ENCODE measurements at places on chromosomes 4 and X. TPM values are rescaled to one million over a fixed set of nuclear protein-coding genes. Genes with fewer than 3 reads are reported as not detected.
A peak's percentile ranks its signal among the peaks of the same experiment; 100 is the strongest.

DNA sequence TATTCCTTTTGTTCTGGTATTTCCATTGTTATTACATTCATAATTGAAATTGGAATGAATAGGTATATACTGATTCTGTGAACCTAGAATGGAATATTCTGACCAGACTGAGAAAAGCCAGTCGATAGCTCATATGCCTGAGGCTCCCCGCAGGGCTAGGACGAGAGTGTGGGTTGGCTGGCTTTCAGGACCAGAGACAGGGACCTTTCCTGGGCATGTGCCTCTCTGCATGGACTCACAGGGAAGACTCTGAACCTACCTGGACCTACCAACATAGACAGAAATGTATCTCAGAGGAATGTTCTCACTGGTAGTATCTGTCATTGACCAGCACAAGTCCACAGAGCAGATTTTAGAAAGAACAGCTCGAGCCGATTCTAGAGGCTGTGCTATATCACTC is 214.6 kb downstream of the FRMPD4 start:
- no peak overlapping the region for H3K4me3 ChIP-seq
- no peaks in the 10 kb centered on the region for H3K27me3 ChIP-seq
- no peaks in the 10 kb centered on the region for H3K4me1 ChIP-seq
- no peak overlapping the region for H3K27ac ChIP-seq
- DNase-seq: no peak
- H3K36me3 ChIP-seq: no peaks in the 10 kb centered on the region

DNA sequence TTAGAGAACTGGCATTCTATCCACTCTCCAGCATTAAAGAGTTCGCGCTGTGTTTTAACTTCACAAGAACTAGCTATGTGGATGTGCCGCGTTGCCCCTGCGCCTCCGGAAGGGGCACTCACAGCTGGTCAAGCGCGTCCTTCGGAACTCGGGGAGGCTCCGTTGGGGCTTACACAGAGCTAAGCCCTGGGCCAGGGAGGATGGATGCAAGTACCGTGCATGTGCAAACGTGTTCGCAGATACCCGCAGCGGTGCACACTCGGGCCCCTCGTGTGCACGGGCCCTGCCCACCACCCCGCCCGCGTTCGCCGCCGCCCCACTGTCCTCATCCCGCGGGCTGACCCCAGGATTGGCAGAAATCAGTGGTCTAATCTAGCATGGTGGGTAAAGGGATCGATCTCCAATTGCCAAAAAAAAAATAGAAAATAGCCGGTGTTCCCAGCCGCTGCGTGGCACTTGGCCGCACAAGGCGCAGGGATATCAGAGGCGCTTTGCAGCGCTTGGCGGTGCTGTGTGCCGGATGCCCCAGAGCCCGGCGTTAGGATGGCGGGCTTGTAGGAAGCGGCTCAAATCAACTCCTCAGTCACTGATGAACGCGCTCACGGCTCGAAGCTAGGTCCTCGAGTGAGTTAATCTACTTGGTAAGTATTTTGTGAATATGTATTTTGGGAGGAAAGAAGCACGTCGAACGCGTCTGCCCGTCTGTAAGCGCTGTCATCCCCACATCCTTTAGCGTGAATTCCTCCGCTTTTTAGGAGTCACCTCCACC is 989 bp upstream of the PCDH10 start:
- peak overlapping the region; percentile 11 for H3K4me3 ChIP-seq
- H3K4me1 ChIP-seq: peaks cover 13% of the 10 kb centered on the region
- DNase-seq: no peak
- peaks cover 4% of the 10 kb centered on the region for H3K36me3 ChIP-seq
- peaks cover 62% of the 10 kb centered on the region for H3K27me3 ChIP-seq
- peak overlapping the region; percentile 52 for H3K27ac ChIP-seq

GRCh38 chr4:36351082-36351666 is 69.8 kb downstream of the DTHD1 start:
- H3K4me3 ChIP-seq: no peak overlapping the region
- H3K36me3 ChIP-seq: no peaks in the 10 kb centered on the region
- H3K4me1 ChIP-seq: peaks cover 19% of the 10 kb centered on the region
- peak; percentile 68 for DNase-seq
- no peak overlapping the region for H3K27ac ChIP-seq
- H3K27me3 ChIP-seq: peaks cover 3% of the 10 kb centered on the region

DNA sequence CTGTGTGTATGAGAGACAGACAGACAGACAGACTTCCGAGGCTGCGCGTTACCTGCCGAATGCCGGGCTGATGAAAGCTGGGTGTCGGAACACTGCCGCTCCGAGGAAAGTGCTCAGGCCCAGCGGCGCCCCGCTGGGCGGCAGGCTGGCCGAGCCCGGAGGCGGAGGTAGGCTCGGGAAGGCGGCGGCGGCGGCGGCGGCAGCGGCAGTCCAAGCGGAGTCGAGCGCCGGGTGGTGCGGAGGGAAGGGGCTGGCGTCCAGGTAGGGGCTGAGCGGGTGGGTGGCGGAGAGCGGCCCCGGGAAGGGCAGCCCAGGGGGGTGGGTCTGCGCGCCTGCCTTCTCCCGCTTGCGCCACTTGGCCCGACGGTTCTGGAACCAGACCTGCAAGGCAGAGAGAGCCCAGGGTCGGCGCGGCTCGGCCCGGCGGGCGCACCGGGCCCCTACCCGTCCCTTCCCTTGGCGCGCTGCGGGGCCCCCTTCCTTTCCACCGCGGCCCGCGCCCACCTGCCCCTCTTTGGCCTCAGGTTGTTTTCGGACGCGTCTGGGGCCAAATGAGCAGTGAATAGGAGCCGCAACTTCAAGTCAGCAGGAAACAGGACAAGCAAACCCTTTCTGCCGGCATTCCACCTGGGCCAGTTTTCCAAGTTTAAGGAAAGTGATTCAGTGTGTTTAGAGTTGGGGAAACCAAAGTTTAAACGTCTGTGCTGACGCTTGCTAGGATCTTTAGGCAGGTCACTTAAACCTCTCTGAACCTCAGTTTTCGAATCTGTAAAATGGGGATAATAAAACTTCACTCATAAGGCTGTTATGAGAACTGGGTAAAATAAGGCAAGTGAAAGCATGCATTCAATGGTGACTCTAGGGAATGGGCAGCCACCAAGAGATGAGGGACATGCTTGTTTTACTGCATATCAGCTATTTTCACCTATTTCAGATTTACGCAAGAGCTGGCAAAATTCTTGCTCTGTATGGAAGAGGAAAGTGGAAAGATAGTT is 8.4 kb downstream of the ARX start:
- peaks cover 12% of the 10 kb centered on the region for H3K4me1 ChIP-seq
- peak overlapping the region; percentile 45 for H3K4me3 ChIP-seq
- no peak for DNase-seq

- H3K4me1 ChIP-seq: no peaks in the 10 kb centered on the region
- no peaks in the 10 kb centered on the region for H3K36me3 ChIP-seq
- H3K4me3 ChIP-seq: no peak overlapping the region
- no peak for DNase-seq
These were observed 208.8 kb downstream of the UGT8 start for GRCh38 chr4:114807357-114807756.

DNA sequence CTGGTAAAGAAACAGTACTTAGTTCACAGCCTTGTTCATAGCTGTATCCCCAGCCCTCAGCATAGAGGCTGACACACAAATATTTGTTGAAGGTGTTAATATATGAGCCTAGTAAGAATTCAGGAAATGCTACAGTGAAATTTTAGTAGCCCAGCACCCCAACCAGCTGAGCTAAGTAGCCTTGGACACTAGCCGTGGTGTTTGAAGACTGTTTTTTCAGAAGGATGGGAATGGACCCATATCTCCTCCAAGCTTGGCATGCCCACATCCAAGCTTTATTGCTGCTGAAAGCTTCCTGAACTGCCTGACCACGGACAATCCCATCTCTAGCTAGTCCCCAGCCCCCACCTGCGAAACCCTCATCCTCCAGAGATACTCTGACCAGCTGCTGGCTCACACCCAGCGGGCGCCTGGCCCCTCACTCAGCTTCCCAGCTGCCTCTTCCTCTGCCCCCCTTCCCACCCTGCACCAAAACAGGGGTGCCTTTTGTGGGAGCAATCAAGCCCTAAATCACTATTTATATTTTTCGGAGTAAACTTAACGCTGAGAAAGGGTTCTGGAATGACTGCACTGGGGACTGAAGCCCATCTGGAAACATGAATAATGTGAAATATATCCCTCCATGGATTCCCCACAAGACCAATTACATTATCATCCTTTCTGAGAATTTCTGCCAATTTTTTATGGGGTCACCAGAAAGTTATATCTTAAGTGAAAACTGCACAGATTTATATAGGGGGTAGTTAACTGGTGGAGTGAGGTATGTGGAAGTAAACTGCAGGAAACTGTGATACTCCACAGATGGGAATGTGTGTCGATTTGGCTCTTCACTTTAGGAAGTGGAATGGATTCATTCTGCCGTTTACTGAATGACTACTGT is 41.1 kb upstream of the CBR4 start:
- DNase-seq: no peak
- peaks cover 2% of the 10 kb centered on the region for H3K27me3 ChIP-seq
- no peaks in the 10 kb centered on the region for H3K36me3 ChIP-seq
- no peak overlapping the region for H3K4me3 ChIP-seq
- no peak overlapping the region for H3K27ac ChIP-seq
- H3K4me1 ChIP-seq: no peaks in the 10 kb centered on the region

GRCh38 chr4:114598191-114599121 is at the start of gene UGT8:
TSS of gene UGT8 (plus strand) at chr4:114598807. CDS start at chr4:114622881, 24,074 bp downstream.
- peaks cover 9% of the 10 kb centered on the region for H3K4me1 ChIP-seq
- no peaks in the 10 kb centered on the region for H3K36me3 ChIP-seq
- H3K4me3 ChIP-seq: peak within 1 kb of the TSS; percentile 67

- H3K27ac ChIP-seq: no peak overlapping the region
- no peak overlapping the region for H3K4me3 ChIP-seq
- H3K36me3 ChIP-seq: no peaks in the 10 kb centered on the region
- no peak for DNase-seq
- H3K4me1 ChIP-seq: no peaks in the 10 kb centered on the region
- peaks cover 7% of the 10 kb centered on the region for H3K27me3 ChIP-seq
These were observed 60.9 kb downstream of the C4orf46 start for GRCh38 chr4:158610790-158611189.

DNA sequence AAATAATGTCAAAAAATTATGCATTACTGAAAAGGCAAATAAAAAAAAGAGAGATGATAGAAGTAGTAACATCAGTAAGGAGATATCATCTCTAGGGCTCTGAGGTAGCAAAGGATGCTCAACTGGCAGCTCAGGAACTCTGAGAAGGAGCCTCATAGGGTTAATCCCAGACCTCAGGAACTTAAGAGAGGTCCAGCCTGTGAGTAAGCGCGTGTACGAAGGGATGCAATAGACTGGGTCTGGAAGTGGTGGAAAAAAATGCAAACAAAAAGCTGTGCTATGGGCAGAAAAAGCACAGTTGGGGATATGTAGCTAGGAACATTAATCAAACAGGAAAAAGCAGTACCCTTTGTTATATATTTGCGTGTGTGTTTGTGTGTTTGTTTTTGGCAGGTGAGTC is 282.0 kb downstream of the GALNTL6 start:
- no peak for DNase-seq
- no peaks in the 10 kb centered on the region for H3K36me3 ChIP-seq
- H3K27me3 ChIP-seq: no peaks in the 10 kb centered on the region
- H3K4me3 ChIP-seq: no peak overlapping the region

The SPARCL1 gene
- total RNA-seq: not detected

The FAM184B gene
- not detected for total RNA-seq

DNA sequence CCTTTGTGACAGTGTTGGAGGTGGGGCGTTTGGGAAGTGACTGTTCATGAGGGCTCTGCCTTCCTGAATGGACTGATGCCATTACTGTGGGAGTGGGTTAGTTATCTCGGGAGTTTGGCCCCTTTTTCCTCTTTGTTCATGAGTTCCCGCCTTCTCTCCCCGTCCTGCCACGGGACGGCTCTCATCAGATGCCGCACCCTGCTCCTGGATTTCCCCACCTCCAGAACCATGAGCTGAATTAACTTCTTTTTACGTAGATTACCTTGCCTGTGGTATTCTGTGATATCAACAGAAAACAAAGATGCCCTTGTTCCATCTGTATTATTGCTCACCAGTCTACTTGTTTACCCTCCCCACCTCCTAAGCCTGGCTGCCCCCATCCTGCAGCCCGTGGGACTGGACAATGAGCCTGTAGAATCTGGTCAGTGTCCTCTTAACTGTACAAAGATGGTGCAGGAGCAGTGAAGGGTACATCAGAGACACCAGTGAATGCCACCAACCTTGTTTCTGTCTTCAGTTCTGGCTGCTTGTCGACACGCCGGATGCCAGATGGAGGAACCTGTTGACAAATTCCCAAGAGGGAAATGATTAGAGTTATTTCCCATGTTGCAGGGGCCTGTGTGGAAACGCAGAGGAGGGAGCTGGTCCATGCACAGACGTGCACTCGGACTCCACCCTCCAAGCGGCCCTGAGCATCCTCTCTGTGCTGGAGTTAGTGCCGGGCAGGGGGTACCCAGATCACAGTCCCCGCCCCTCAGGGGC is 104.7 kb downstream of the ABLIM2 start:
- H3K36me3 ChIP-seq: no peaks in the 10 kb centered on the region
- no peak overlapping the region for H3K27ac ChIP-seq
- no peaks in the 10 kb centered on the region for H3K4me1 ChIP-seq
- no peak for DNase-seq

DNA sequence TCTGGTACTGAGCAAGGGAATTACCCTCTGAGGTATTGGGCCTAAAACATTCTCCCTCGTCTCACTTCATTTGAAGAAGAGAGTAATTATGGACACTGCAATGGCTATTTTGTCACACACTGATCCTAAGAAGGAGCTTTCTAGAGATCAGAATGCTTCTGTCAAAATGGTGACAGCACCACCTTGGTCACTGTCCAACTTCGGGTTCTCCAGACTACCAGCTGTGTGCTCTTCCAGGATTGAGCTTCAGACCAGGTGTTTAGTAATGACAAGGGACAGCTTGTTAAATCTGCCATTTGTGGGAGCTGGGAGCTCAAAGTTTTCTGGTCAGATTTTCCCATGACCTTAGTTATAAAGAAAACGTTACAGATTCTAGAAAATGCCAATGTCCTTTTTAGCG is 105.4 kb downstream of the POLA1 start:
- H3K4me3 ChIP-seq: no peak overlapping the region
- H3K27ac ChIP-seq: no peak overlapping the region
- H3K4me1 ChIP-seq: peaks cover 2% of the 10 kb centered on the region

The TBC1D8B gene
- total RNA-seq: 1.4 TPM

All from activated naive CD8-positive, alpha-beta T cell treated with anti-CD3 and anti-CD28 coated beads, Interleukin-2, amount 10 ng/mL, durations not matched to agents 7 days and 5 days (primary cell).